ENCODE measurements at places on chromosomes 1 and 21.

DNA sequence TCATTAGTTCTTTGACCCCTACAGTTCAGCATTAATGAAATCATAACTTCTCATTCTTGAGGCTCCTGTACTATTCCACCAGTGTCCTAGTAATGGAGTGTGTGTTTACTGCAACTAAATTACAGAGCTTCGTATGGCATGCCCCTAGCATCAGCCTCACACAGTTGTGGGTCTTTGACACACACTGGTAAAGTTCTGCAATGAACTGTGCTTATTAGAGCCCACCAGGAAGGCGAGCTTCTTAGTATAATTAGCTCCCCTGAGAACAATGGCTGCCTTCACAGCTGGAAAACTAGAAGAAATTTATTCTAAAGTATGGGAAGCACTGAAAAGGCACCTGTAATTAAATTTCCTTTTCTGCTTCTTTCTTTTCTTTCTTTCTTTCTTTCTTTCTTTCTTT, 251.1 kb upstream of the RGS18 start:
- no peak for DNase-seq

GRCh38 chr1:154992721-154993571, 440 bp upstream of the LENEP start:
- no peak for DNase-seq

DNA sequence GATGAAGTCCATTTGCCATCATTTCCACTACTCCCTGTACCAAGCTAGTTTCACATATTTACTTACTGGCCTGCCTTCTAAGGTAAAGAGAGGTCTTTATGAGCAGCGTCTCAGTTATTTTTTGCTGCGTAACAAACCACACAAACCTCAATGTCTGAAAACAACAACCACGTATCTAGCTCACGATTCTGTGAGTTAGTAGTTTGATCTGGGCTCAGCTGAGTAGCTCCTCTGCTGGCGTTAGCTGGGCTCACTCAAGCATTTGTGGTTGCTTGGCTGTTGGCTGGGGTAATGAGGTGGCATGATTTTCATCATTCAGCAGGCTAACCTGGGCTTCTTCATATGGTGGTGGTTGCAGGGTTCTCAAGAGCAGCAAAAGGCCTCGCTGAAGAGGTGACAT, 225.4 kb downstream of the FOXD2 start:
- DNase-seq: no peak

DNA sequence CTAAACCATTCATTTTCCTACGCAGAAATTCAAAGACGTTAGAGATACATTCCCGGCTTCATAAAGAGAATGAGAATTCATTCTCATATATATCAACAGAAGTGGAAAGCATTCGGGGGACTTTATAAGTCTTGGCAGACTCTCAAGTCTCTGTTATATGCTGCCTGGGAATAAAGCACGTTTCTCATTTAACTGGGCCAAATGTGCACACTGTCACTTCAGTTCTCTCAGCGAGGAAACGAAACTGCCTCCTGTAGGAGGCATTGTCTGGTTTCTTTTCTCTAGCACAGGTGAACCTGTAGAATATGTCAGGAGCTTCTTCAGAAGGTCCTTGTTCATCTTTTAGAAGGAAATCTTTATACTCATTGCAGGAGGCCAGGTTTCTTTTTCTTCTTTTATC, 367.6 kb downstream of the PTBP2 start:
- no peak for DNase-seq

GRCh38 chr1:164703960-164704411, 145.0 kb downstream of the PBX1 start:
- no peak for DNase-seq

- DNase-seq: no peak
These were observed 54.1 kb downstream of the DSCAM start for GRCh38 chr21:40792691-40793456.

GRCh38 chr1:218600968-218601367, 255.8 kb downstream of the TGFB2 start:
- DNase-seq: no peak

GRCh38 chr1:95096218-95096841, 20.8 kb upstream of the TLCD4 start:
- no peak for DNase-seq

DNA sequence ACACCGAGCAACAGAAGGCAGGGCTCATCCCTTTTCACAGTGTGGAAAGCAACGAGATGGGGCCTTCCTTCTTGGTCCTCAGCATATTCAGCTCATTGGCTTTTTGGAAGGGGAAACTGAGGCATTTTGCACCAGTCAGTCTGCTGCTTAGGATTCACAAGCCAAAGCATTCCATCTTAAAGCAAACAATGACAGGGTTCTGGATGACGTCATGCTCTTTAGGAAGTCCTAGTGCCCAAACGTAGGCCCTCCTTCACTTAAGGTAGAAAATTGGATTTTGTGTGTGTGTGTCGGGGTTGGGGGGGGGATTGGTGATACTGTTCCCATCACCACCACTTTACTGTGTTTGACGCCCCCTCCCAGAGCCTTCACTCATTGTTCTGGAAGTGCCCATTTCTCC, 101.6 kb downstream of the SELENOF start:
- DNase-seq: no peak

- no peak for DNase-seq
These were observed 10.3 kb downstream of the TMEM9 start for GRCh38 chr1:201143726-201144635.

DNA sequence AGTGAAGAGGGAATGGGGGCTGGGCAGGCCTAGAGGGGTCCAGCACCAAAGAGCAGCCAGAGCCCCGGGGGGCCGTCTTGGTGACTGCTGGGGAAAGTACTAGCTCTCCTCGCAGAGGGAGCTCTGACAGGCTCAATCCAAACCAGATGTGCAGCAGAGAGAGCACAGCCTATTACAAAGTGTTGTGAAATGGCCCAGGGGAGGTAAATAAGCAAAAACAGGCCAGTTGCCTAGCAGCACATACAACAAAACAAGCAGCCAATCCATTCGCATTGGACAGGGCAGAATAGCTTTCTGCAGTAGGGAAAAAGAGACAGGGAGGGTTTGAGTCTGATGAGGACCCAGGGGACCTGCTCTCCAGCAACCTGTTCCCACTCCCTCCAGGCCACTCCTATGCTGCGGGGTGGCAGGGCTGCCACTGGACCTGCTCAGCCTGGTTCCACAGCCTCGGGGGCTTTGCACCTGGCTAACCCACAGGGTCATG, 239.6 kb upstream of the FGGY start:
- no peak for DNase-seq

DNA sequence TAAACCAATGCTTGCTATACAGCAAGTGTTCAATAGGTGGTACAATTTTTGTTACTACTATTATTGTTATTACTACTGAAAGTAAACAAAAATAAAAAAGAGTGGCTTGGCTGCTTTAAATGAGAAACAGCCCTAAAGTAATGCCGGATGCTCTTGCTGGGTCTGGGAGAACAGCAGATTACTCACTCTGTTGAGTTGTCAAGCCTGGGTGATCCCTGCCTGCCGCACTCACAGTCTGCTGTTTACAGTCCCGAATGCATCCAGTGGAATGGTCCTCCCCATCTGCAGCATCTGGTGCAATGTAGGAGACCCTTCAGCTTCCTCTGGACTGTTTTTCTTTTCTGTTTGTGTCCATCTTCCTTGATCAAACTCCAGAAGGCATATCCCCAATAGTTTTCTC, 102.7 kb upstream of the IVNS1ABP start:
- no peak for DNase-seq

DNA sequence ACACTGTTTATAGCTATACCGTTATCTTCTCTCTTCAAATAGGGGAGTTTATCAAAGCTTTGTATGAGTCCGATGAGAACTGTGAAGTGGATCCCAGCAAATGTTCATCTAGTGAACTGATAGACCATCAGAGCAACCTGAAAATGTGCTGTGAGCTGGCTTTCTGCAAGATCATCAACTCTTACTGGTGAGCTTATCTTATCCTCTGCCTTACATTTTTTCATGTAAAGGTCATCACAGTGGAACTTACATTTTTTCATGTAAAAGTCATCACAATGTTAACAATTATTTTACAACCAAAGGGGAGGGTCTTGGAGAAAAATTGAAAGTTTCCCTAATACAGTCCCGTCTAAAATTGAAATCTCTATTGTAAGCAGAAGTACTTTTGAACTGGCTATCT, 45.2 kb downstream of the CLEC20A start:
- no peak for DNase-seq

- DNase-seq: no peak
These were observed 58.5 kb downstream of the WNT9A start for GRCh38 chr1:227889047-227889862.

GRCh38 chr1:185440877-185441276, 123.8 kb upstream of the IVNS1ABP start:
- no peak for DNase-seq

- DNase-seq: no peak
These were observed 118.6 kb downstream of the PROX1 start for GRCh38 chr1:214106375-214106774.

DNA sequence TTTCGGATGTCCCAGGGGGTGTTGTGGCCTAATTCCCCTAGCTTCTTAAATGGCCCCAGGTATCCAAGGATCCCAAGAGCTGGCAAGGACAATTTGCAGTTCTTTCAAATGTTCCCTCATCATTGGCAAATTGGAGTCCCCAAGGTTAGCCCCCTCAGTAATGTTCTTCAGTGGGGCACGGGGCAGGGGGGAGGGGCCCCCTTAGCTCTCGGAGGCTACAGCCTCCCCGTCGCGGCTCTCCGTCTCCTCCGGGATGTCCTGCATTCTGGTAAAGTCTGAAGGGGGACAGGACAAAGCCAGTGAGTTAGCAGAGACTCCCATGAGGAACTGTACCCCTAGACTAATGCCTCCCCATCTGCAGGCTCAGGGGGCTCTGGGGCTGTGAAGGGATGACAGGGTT, 6.3 kb downstream of the RXFP4 start:
- DNase-seq: no peak

DNA sequence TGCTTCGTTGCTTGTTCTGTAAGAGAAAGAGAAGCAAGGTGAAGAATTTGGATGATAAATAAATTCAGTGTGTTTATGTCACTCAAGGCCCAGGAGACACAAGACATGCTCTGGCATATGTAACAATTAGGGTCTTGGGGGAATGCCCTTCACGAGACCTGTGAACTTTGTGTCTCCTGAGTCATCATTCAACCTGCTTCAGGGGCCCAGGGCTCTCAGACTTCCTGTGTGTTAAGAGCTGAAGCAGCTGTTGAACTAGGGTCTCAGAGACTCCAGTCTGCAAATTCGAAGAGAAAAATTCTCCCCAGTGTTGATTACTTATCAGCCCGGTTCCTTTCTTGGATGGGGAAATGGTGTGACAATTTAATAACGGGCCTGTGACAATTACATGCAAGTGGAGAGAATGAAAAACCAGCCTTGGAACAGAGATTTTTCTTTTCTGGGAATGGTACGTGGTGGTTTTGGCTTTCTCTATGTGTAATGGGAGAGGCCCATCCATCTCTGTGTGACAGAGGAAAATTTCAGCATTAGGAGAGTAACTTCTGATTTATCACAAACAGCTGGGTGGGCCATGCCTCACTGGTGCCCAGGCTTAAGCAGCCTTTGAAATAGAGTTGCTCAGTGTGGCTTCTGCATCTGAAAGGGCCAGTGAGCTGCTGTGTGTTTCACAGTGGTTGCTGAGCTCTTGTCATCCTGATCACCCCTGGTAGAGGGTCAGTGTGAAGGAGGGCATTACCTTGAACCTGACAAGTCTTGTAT, 22.4 kb downstream of the HUNK start:
- DNase-seq: no peak

DNA sequence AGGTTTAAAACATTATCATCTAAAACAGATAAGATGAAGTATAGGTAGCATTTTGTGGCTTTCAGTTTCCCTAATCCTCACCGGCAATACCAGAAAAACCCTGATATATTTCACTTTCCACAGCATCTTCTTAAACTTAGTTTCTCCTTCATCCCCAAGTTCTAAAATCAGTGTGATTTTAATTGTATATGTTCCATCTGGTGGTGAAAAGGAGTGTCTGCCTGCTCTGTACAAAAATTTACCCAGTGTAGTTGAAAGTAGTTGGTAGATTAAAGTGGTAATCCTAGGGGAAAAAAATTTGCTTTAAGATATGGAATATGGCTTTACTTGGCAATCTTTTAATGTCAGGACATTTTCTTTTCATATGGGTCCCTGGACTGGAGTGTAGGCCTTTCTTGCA, 74.3 kb downstream of the CEP350 start:
- DNase-seq: no peak

DNA sequence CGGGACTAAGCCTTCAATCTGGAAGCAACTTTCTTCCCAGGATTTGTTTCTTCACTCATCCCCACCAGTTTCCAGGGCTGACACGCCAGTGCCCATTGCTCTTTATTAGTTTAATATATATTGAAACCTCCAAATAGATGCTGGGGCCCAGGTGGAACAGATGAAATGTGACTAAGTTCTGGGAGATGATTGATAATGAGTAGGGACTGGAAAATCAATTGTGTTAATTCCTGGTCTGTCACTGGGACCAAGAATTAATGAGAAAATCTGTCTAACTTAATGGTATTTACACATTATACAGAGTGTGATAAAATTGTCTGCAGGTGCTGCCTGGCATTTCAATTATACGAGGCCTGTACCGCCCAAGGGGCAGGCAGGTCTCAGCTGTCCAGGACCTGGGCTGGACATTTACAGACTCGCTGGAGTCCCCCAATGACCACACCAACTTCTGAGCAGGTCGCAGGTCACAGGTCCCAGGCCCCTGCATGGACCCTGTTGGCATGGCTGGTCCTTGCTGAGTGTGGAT, 35.8 kb downstream of the UBIAD1 start:
- DNase-seq: no peak

DNA sequence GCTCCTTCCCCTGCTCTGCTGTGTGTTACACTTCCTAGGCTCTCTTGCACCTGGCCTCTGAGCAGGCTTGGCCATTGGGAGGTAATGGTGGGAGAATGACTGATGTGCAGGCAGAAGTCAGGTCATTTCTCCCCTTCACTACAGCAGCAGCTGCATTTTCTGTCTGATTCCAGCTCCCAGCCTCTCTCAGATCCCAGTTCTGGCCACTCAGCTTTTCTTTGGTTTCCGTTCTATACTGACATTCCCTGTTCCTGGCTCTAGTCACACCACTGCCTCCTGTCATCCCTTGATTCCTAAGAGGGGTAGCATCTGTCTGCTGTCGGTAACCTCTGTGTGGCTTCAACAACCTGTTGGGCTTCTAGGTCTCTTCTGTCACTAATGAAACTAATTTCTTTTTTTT, 127.7 kb upstream of the HOOK1 start:
- no peak for DNase-seq

GRCh38 chr1:1080951-1081310, 6.8 kb upstream of the RNF223 start:
- no peak for DNase-seq

All from GM20000 (cell line).